ENCODE measurements at places on chromosomes 11 and 22.

DNA sequence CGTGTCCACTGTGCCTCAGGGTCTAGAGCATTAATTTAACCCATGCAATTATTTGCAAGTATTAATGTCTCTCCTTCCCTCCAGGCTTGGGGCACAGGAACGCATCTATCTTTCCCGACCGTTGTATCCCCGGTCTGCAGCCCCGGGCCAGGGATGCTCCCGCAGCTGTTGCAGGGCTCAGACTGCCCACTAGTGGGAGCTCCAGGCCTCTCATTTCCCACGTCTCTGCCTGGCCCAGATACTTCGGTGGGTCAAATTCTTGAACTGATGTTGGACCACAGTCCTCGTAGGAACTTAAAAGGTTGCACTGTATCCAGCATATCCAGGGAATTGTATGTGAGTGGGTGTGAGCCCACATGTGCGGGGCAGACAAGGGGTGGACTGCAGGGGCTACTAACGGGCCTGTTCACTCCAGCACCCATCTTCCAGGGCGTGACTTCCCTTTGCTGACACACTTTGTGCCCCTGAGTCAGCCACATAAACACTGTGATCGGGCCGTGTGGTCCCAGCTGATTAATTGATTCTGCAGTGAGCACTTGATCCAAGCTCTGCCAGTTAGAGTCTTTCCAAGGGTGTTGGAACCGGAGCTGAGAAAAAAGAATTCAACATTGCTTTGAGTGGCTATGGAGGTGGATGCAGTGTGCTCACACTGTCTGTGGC lies 451.3 kb downstream of the TBC1D22A start:
- DNase-seq, result peak; percentile 31

- DNase-seq, result no peak
Measured at GRCh38 chr11:57100638-57101331, 81.0 kb upstream of the LRRC55 start.

- DNase-seq, result no peak
Measured at GRCh38 chr22:32325811-32326237, 31.8 kb upstream of the RFPL3 start.

- DNase-seq, result no peak
Measured at GRCh38 chr11:130209954-130210854, 50.6 kb downstream of the ST14 start.

DNA sequence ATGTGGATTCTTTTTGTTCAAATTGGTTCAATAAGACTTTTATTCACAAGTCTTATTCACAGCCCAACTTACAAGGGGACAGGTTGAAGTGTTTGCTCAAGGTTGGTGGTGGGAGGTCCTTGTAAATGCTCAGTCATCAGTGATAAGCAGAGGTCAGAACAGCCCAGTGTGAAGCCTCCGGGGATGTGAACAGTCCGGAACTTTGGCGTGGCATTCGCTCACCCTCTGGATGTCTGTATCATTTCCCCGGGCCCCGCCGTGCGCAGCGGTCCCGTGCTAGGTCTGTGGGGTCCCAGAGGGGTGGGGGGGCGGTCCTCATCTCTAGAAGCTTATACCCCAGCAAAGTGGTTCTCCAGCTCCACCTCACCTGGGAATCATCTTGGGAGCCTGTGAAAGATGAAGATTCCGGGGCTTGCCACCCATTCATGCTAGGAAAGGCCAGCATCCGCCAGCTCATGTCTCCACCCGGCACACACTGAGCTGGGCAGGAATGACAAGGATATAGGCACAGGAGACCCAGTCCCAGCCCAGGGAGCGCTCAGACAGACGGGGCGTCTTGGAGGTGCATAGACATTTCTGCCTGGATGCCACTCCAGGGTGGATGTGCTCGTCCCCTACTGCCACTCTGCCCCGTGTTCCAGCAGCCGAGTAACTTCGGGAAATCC lies 327.5 kb downstream of the TBC1D22A start:
- DNase-seq, result no peak

- DNase-seq, result no peak
Measured at GRCh38 chr11:14577835-14578529, 57.8 kb upstream of the PSMA1 start.

DNA sequence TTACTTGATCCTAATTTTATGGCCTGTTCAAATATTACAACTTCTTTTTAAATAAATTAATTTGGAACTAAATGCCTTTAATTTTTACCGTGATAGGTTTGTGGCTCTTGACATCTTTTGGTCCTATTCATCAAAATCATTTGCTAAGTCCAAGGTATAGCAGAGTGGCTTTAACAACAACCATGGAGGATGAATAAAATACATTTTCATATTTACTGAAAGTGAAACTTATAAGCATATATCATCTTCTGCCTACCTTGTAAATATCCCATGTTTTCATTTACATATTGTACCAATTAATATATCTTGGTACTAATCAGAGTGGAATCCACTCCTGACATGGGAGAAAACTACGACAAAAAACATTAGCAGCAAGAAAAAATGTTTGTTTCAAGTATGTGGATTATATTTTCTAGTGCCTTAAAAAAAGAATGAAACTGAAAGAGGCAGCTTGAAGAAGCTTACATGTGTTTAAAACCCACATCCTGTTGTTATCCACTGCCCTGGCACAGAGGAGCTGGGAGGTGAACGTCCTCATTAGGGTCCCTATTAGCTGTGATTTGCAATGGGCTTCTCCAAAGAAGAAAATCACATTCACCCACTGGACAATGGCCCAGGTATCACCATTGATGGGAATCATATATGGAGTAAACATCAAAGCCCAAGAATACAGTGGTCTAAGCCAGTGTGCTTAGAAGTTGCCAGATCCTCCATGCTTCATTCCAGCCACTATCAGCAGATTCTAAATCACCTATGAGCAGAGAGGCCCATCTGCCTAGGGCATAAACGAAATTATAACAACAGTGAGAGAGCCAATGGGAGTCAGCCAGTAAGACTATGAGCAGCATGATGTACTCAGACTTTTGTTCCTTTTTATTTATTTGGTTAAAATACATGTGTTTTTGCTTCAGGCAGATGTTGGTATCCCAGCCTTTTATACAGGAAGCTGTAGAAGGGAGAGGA lies 84.7 kb downstream of the MAML2 start:
- DNase-seq, result peak; percentile 13

- DNase-seq, result no peak
Measured at GRCh38 chr11:75194147-75194546, 43.2 kb downstream of the SLCO2B1 start.

- DNase-seq, result no peak
Measured at GRCh38 chr11:109612496-109612895, 190.5 kb downstream of the C11orf87 start.

DNA sequence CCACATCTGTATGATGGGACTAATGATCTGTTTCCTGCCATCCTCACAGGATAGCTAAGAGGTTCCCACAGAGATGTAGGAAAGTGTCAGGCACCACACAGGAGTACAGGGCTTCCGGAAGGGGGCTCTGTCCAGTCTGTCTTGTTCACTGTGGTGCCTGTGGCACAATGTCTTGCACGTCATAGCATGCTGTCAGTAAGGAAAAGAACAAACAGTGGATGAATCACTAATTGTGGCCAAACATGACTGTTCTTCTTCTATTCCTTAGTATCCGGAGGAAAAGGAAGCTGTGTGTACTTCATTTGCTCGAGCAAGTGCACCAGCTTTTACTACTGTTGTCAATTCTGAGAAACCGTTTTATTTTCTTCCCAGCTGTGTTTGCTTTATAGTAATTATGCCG lies 73.4 kb upstream of the YWHAH start:
- no peak for DNase-seq

Data from stimulated activated CD4-positive, alpha-beta T cell treated with anti-CD3 and anti-CD28 coated beads, Interleukin-15, amount 100 ng/mL, for 1 hour (primary cell).